Thymus (tissue), 14 donors: ENCODE measurements at places on chromosomes 1 and 21. TPM values are rescaled to one million over a fixed set of nuclear protein-coding genes. Genes with fewer than 3 reads are reported as not detected.

GRCh38 chr1:114232691-114233090, 79.0 kb upstream of the SYT6 start:
- no peaks in the 10 kb centered on the region for H3K4me1 ChIP-seq
- no peaks in the 10 kb centered on the region for H3K36me3 ChIP-seq
- DNase-seq, result no peak
- no peaks in the 10 kb centered on the region for H3K27me3 ChIP-seq

GRCh38 chr1:177857285-177857684, 112.6 kb downstream of the SEC16B start:
- H3K36me3 ChIP-seq, result no peaks in the 10 kb centered on the region
- no peaks in the 10 kb centered on the region for H3K27me3 ChIP-seq
- H3K27ac ChIP-seq, result no peak overlapping the region
- H3K4me1 ChIP-seq, result peaks cover 15% of the 10 kb centered on the region

The TRIM46 gene
- total RNA-seq, result 1.9 TPM

The KRTAP19-3 gene
- total RNA-seq, result not detected

- no peaks in the 10 kb centered on the region for H3K36me3 ChIP-seq
- no peak overlapping the region for H3K4me3 ChIP-seq
These were observed 47.2 kb downstream of the TBX15 start for GRCh38 chr1:118940957-118941356.

- no peaks in the 10 kb centered on the region for H3K27me3 ChIP-seq
- H3K27ac ChIP-seq, result no peak overlapping the region
- no peak for DNase-seq
These were observed 55.2 kb downstream of the ERG start for GRCh38 chr21:38443110-38443509.

GRCh38 chr1:21260405-21261125, 29.7 kb downstream of the ECE1 start:
- peaks cover 12% of the 10 kb centered on the region for H3K36me3 ChIP-seq
- no peak overlapping the region for H3K4me3 ChIP-seq
- no peak for DNase-seq

- peaks cover 21% of the 10 kb centered on the region for H3K27me3 ChIP-seq
- H3K4me1 ChIP-seq, result no peaks in the 10 kb centered on the region
- no peaks in the 10 kb centered on the region for H3K36me3 ChIP-seq
- H3K4me3 ChIP-seq, result no peak overlapping the region
- DNase-seq, result no peak
These were observed 36.0 kb downstream of the RRP1 start for GRCh38 chr21:43825242-43825935.

GRCh38 chr1:23459338-23459757, 24.6 kb downstream of the ASAP3 start:
- H3K27me3 ChIP-seq, result no peaks in the 10 kb centered on the region
- no peaks in the 10 kb centered on the region for H3K4me1 ChIP-seq
- H3K4me3 ChIP-seq, result no peak overlapping the region

The RBM8A gene
- 225 TPM for total RNA-seq

GRCh38 chr1:61782771-61783170, 40.5 kb downstream of the PATJ start:
- no peaks in the 10 kb centered on the region for H3K27me3 ChIP-seq
- H3K27ac ChIP-seq, result no peak overlapping the region
- peaks cover 22% of the 10 kb centered on the region for H3K4me1 ChIP-seq

DNA sequence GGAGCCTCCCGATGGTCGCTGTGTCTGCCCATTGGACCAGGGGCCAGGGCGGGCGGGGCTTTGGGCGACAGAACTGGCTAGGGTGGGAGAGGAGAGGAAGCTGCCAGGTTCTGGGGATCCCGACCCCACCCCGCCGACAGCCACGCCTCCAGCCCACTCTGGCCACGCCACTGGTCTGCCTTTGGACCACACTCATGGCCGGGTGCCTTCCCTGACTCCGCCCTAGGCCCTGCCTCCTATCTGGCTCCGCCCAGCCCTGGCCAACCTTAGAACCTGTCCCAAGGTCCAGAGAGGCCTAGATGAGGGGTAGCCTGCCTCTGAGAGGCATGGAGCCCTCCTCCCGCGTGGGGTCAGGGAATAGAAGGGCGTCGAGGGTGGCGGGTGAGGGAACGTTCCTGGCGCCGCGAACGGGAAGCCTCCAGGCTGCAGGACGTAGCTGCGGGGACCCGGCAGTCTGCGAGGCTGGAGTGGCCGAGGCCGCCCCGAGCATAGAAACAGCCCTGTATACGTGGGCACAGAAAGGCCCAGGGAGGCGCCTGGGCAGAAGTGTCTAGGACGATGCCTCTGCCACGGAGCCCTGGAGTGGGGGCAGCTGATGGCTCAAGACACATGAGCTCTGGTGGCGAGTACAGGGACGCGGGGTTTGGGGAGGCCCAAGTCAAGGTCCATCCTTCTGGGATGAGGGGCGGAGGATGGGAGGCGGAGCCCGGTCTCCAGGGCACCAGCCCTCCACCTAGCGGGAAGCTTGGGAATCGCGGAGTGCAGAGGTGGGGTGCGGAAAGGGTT, 11.5 kb upstream of the COL16A1 start:
- peak overlapping the region; percentile 32 for H3K27ac ChIP-seq
- no peaks in the 10 kb centered on the region for H3K4me1 ChIP-seq
- peaks cover 80% of the 10 kb centered on the region for H3K27me3 ChIP-seq
- H3K4me3 ChIP-seq, result no peak overlapping the region
- H3K36me3 ChIP-seq, result no peaks in the 10 kb centered on the region
- peak; percentile 22 for DNase-seq

- no peaks in the 10 kb centered on the region for H3K4me1 ChIP-seq
- no peaks in the 10 kb centered on the region for H3K36me3 ChIP-seq
These were observed 4.2 kb downstream of the KRTAP10-8 start for GRCh38 chr21:44615911-44616590.
